ENCODE measurements at places on chromosomes 5 and 9.

- no peak for DNase-seq
These were observed 50.2 kb upstream of the DAB2IP start for GRCh38 chr9:121601194-121601593.

DNA sequence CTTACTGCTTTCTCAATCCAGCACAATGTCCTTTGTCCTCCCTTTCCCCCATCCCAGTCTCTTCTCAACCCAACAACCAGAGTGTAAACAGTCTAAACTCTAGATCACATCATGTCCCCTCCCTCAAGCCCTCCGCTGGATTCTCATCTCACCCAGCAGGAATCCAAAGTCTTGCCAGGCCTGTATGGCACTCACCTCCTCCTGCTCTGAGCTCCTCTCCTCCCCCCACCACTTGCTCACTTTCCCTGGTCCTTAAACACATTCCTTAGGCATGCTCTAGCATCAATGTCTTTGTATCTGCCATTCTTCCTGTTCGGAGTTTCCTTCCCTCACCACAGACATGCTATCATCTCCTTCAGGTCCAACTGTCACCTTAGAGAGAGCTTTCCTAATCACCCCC lies 78.8 kb downstream of the NIPSNAP3B start:
- no peak for DNase-seq

GRCh38 chr9:108684288-108685025 lies 171.3 kb downstream of the ACTL7B start:
- no peak for DNase-seq

DNA sequence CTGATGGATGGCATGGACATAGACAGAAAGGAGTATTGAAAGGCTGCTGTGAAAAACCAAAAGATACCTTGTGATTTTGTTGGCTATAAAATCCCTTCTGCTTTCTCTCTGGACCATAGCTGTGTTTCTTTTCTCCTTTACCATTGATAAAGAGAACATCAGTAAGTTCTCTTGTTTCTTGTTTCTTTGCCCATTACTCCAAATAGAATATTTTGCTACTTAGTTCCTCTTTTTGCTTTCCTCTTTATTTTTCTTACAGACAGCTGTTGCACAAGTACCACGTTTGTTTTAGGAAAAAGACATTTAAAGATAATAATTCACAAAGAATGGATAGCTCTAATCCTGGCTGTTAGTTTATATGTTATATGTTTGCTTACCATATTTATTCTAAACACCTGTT lies 1129.2 kb downstream of the DTWD2 start:
- no peak for DNase-seq

DNA sequence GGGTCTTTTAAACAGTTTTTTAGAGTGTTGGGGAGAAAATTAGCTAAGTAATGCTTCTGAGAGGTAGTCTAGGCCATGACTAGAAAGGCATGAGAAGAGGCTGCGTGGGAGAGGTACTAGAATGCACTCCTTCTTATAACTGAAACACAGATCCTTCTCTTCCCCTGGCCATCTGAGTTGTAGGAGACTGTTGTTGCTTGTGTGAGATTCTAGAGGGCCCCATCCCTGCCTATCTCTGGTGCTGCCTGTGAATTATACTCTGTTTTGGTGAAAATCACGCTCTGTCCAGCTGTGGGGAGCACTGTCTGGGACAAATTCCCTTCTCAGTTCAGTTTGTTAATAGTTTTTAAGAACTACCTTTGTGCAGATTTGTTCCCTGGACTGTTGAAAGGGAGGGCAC lies 37.5 kb downstream of the MAP1B start:
- no peak for DNase-seq

- DNase-seq, result no peak
These were observed 133.6 kb upstream of the IER5L start for GRCh38 chr9:129311643-129312042.

- no peak for DNase-seq
These were observed 94.9 kb downstream of the TLE1 start for GRCh38 chr9:81594415-81594814.

DNA sequence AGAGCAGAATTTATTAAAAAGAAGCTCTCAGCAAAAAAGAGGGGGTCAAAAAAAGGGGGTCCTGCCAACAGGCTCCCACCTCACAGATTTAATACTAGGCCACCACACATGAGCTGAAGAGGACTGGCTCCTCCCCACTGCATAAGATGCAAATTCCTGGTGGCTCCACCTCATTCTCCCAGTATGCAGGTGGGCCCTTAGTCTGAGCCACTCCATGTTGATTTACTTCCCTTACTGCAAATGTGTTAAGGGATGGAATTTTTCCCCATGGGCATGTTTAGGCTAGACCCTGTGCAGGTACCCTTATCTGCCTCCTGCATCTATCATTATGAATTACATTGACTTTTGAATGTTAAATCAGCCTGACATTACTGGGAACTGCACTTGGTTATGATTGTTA lies 82.9 kb downstream of the ISOC1 start:
- DNase-seq, result no peak

GRCh38 chr9:38269775-38270174 lies 122.7 kb upstream of the ALDH1B1 start:
- DNase-seq, result no peak

- peak; percentile 8 for DNase-seq
These were observed 131.0 kb upstream of the CCNG1 start for GRCh38 chr5:163306421-163306820.

GRCh38 chr5:150519978-150520377 lies 12.0 kb downstream of the NDST1 start:
- DNase-seq, result no peak

DNA sequence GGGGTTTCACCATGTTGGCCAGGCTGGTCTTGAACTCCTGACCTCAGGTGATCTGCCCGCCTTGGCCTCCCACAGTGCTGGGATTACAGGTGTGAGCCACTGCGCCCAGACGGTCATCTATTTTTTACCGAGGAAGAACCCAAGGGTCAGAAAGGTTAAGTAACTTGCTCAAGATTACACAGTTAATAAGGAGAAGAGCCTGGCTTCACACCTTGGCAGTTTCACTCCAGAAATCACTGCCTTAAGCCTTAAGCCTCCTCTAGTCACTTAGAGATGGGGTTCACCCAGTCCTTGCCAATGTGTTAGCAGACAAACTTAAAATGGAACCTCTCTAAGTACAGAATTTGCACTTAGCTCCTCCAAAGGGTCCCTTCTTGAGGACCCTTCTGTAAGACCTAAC lies 116.3 kb downstream of the PTTG1 start:
- DNase-seq, result no peak

DNA sequence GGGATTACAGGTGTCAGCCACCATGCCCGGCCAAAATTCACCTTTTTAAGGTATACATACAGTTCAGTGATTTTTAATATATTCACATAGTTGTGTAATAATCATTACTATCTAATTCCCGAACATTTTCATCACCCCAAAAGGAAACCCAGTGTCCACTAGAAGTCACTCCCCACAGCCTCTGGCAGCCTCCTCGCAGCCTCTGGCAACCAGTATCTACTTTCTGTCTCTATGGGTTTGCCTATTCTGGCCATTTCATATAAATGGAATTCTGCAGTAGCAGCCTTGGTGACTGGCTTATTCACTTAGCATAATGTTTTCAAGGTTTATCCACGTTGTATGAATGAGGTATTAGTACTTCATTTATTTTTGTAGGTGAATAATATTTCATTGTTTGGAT lies 59.0 kb downstream of the UBAP1 start:
- DNase-seq, result no peak

GRCh38 chr5:37774912-37775483 lies 64.8 kb downstream of the GDNF start:
- peak; percentile 14 for DNase-seq

- no peak for DNase-seq
These were observed 155.5 kb downstream of the RXRA start for GRCh38 chr9:134481762-134482161.

DNA sequence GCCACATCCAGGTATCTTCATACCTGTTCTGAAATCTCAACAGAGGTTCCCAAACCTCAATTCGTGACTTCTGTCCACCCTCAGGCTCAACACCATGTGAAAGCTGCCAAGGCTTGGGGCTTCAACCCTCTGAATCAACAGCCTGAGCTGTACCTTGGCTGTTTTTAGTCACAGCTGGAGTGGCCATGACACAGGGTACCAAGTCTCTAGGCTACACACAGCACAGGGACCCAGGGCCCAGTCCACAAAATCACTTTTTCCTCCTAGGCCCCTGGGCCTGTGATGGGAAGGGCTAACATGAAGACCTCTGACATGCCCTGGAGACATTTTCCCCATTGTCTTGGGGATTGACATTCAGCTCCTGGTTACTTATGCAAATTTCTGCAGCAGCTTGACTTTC lies 464.9 kb downstream of the ELAVL2 start:
- no peak for DNase-seq

DNA sequence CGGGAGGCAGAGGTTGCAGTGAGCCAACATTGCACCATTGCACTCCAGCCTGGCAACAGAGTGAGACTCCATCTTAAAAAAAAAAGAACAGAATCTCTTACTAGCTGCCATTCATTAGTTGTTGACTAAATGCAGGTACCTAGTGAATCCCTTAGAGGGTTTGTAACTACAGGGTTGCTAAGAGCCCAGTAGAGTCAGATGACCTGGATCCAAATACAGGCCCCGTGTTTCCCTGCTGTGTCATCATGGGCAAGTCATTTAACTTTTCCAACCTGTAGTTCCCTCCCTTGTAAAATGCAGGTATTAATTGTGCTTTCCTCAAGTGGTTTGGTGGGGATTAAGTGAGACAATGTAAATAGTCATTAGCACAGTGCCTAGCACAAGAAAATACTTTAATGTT lies 32.8 kb downstream of the PLAC8L1 start:
- DNase-seq, result no peak

DNA sequence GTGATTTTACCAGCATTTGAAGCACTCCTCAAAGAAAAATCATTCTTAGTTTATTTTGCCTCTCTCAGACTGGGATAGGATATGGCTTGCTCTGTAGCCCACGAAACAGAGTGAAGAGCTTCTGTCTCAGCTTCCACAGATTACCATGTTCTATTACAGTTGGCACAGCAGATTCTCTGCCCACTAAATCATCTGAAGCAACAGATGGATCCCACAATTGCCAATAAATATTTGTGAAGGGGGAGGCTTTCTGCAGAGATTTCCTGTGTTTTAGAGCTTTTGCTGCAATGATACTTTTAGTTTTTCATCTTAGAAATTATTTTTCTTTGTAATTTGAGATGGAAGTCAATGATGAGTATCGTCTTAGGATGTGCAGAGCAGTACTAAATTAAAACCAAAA lies 12.3 kb upstream of the MAP3K1 start:
- DNase-seq, result no peak

DNA sequence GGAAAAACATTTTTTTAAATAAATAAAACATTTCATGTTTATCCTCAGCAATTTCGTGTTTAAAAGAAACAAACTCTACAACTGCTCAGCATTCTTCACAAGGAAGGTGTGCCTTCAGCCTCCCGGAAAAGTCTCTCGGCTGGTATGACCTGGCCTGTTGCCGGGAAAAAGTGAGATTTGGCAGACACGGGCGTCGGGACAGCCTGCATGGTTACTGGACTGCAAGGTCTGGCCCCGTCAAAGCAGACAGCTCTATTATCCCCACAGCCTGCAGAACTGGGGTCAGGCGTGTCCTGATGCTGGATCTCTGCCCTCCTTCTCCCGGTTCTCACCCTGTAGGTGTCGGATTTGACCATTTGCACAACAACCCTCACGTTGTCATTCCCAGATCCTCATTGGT lies 120.3 kb upstream of the SPATA31C2 start:
- no peak for DNase-seq

- DNase-seq, result no peak
These were observed 585.3 kb upstream of the TLE4 start for GRCh38 chr9:78986446-78986845.

DNA sequence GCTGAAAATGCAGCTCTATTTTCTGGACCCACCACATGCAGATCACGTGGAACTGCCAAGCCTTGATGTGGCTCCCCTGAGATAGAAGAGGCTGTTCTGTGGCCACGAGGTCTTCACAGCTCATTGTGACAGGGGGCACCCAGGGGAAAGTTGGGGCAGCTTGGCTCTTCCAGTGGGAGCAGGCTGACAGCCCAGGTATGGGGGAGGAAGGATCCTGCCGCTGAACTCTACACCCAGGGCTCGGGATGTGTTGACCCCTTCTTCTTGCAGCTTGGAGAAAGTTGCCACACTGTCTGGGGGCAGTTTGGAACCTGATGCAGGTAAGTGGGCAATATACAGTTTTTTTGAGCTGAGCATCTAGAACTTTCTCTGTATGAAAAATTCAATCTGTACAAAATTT lies 133.6 kb upstream of the PITX1 start:
- no peak for DNase-seq

DNA sequence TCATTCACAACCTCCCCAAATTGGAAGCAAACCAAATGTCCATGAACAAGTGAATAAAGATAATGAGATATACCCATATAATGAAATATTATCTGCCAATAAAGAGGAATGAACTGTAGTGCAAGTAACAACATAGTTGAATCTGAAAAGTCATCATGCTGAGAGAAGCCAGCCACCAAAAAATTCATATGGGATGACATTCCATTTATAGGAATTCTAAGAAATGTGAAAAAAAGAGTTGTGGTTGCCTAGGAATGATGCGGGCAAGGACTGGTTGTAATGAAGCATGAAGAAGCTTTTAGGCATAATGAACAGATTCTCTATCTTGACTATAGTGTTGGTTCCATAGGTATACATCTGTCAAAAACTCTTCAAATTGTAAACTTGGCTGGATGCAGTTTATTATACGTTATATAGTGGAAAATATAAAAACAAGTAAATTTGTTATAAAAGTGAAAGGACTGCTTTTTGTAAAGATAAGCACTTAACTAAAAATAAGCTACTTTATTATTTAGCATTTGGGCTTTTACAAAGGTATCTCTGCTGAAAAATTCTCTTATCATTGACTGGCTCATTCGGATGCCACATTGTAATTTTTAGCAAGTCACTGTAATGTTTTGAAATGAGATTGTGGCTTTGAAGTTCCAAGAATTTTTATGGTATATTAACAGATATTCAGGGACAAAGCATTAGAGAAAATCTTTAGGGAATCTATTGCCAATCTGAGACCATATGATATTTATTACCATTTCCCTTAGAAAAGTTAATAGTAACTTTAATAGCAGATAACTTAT lies 21.2 kb upstream of the TTC23L start:
- no peak for DNase-seq

- DNase-seq, result peak; percentile 80
These were observed at the start of gene FCHSD1 for GRCh38 chr5:141650851-141651727. Gene FCHSD1 (minus strand): TSS chr5:141651418. CDS start chr5:141651368, 50 bp downstream.

- no peak for DNase-seq
These were observed 2.9 kb downstream of the SIGMAR1 start for GRCh38 chr9:34634551-34635248.

DNA sequence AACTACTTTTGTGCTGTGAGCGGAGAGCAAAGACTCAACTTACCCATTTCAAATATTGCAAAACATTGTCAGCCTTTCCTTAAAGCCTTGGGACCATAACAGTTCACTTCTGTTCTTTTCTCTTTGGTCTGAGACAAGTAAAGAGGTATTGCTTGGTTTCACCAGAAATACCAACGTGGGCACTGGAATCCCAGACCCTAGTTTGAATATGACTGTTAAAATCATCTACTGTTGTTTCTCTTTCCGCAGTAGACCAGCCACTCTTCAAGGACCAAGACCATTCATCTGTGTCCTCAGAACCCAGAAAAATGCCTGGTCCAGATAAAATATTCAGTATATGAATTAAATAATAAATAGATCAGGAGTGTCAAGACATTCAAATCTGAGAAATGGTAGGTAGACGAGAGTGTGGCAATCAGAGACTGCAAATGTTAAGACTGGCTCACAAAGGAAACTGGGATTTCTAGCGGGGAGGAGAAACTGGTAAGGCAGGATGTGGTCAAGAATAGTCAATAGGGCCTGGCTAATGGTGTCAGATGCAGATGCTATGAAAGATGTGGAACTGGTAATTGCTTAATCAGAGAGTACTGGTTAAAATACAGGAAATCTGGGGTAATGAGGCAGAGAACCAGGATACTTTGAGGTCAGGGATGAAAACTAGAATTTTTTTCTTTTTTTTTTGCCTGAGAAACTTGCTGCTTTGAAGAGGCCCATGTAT lies 82.1 kb upstream of the IL33 start:
- no peak for DNase-seq
